ENCODE measurements at places on chromosomes 5 and 9.

DNA sequence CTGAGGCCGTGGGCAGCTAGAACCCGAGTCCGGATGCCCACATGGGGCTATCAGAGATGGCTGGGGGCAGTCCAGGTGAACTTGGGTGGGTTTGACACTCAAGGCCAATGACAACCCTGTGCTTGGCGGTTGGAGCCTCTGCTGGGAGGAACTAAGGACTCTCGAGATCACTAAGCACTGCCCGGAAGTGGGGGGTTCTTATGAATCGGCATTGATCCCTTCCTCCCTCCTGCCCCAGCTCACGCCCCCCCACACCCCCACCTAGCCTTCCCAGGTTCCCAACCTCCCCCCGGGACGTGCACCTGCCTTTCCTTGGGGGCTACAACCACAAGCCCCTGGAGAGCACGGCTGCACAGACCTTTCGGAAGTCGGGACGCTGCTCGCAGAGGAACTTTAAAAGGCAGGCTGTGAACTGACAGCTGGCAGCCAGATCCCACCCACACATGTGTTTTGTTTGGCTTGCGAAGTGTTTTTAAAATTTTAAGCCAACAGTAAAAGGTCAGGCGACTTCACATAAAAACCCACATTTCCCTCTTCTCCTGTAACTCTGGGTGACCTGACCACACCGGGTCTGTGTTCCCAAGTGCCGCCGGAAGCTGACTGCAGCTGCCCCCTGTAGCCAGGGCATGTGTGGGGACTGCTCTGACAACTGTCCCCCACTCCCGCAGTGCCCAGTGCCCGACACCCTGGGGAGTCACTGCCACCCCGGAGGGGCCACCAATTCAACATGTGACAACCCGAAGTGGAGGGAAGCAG, 5.1 kb upstream of the RALGDS start:
- peak; percentile 56 for DNase-seq

DNA sequence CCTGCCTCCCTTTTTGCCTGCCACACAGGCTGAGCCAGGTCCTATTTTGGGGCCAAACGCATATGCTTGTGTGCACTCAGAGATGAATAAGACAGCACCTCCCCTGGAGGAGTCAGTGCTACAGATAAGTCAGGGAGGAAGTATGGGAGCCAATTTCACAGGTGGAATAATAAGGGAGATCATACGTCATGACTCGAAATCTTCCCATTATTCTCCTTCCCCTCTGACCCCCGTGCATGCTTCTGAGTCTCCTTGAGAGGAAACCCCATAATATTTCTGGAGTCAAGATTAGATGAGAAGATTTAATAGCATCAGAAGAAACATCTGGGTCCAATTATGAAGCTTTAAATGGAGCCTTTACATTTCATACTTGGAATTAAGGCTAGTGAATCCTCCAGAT, 15.1 kb upstream of the ZCCHC7 start:
- DNase-seq: no peak

GRCh38 chr9:4566806-4567205, 76.5 kb downstream of the SLC1A1 start:
- DNase-seq: no peak

GRCh38 chr9:2655411-2655901, 33.9 kb downstream of the VLDLR start:
- no peak for DNase-seq

DNA sequence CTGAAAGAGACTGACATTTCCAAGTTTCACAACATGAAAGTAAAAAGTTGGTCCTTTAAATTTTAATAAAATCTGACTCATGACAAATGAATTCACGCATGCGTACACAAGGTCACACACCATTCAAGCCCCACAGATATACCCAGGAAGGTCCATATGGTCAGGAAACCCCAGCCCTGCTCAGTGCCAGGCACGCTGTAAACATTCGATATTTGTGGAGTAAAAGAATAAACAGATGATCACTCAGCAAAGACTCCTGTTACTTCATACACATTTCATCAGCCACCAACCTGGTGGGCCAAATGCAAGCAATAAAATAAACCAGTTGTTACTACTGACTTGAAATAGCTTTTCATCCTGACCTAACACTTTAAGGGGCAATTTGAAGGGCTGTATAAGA, 158.0 kb upstream of the RETREG1 start:
- DNase-seq: no peak

DNA sequence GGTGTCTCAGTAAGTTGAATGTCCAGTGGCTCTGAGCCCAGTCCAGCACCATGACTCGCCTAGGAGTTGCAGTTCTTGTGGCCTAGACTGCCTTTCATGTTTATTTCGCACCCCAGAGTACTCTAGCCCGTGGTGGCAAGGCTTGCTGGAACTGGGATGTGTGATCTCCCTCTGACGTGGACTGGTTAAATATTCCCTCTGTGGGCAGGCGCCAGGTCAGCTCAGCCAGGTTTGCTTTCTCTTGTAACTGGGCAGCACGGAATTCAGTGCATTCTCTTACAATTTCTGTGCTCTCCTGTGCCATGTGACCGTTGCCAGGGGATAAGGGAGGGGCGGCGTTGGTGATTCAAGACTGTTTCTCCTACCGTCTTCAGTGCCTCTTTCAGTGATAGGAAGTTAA, 270.8 kb downstream of the KDM4C start:
- no peak for DNase-seq

GRCh38 chr9:13690595-13690994, 411.1 kb upstream of the MPDZ start:
- no peak for DNase-seq

GRCh38 chr9:94222870-94223269, 36.2 kb upstream of the ZNF169 start:
- DNase-seq: no peak

GRCh38 chr5:12526113-12526512, 621.9 kb upstream of the CTNND2 start:
- no peak for DNase-seq

DNA sequence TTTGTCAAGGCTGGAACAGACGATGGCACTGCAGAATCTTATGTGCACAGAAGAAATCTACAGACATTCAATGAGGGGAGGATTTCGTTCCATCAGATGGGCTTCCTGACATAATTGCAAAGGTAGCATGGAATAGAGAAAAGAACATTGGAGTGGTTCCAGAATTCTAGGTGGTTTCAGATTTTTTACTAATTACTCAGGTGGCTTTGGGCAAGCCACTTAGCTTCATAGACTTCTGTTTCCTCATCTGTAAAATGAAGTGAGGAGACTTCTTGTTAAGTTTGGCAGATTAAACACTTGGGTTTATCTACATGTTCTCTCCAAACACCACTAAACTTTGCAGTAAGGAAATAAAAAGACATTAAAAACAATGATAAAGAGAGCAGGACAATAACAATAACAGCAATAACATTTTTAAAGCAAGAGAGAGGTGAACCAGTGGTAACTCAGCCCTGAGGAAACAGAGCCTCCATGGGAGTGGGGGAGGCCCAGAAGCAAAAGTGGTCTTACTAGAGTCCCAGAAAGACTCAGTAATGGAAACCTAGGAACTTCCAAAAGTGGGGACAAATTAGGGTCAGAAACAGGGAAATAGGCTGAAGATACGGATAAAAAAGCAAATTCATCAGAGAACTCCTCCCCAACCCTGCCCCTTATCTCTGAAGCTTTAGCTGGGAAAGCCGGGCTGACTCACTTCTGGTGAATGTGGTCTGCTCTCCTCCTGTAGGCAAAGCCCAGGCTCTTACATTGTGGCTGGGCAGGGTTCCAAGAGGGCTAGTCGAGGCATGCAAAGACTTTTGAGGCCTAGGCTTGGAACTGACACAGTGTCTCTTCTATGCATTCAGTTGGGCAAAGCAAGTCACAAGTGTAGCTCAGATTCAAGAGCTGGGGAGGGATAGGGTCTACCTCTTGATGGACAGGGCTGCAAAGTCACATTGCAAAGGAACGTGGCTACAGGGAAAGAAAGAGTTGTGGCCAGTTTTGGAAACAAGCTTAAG, 11.8 kb upstream of the ACTBL2 start:
- DNase-seq: no peak

DNA sequence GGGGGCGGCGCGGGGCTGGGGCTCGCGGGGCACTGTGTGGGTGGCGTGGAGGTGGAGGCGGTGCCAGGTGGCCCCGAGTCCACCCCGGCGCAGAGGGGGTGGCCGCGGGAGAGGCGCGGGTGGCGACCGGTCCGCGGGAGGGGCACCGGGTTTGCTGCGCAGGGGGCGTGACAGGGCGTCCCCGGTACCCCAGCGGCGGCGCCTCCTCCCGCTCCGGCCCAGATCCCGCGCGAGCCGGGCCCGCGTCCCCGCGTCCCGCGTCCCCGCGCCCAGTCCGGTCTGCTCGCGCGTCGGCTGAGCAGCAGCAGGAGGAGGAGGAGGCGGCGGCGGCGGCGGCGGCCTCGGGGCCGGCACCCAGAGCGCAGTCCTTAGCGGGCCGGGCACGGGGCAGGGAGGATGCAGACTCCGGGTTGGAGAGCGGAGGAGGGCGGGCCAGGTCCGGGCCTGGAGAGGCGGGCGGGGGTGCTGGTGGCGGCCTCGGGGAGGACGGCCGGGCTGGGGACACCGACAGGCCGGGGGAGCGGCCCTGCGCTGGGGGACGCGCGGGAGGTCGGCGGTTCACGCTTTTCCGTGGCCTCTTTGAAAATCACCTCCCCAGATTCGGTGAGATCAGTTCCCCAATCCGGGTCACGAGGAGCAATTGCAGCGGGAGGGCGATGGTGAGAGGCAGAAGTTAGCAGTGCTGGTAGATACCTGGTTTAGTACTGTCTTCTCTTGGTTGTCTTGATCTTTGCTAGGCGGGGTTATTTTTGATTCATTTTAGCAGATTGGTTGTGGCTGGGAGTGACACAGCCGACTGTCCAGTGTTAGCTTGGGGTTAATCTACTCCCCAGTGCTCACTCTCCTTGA, 1.7 kb downstream of the TRIO start:
- DNase-seq: peak; percentile 83

- DNase-seq: no peak
These were observed 518.1 kb upstream of the NUDT12 start for GRCh38 chr5:104080646-104081175.

GRCh38 chr5:32827981-32828380, 116.9 kb downstream of the NPR3 start:
- DNase-seq: no peak

GRCh38 chr5:58860680-58861079, 277.8 kb downstream of the RAB3C start:
- DNase-seq: no peak

- DNase-seq: no peak
These were observed 266.5 kb upstream of the ADAMTS16 start for GRCh38 chr5:4873652-4874051.

DNA sequence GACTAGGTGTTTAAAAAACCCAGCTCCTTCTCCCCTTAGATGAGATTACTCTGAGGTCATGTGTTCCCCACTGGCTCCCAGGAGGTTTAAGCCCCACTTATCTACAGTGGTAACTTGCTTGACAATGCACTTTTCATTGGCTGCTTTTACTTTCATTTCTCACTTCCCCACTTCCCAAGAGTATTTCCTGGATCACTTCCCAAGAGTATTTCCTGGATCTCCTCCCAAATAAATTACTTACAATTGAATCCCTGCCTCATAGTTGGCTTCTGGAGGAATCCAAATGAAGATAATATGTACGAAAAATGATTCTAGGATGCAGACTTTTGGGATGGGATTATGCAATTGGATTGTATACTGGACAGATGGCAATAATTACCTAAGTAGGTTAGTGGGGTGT, 47.1 kb upstream of the CHSY3 start:
- DNase-seq: no peak

DNA sequence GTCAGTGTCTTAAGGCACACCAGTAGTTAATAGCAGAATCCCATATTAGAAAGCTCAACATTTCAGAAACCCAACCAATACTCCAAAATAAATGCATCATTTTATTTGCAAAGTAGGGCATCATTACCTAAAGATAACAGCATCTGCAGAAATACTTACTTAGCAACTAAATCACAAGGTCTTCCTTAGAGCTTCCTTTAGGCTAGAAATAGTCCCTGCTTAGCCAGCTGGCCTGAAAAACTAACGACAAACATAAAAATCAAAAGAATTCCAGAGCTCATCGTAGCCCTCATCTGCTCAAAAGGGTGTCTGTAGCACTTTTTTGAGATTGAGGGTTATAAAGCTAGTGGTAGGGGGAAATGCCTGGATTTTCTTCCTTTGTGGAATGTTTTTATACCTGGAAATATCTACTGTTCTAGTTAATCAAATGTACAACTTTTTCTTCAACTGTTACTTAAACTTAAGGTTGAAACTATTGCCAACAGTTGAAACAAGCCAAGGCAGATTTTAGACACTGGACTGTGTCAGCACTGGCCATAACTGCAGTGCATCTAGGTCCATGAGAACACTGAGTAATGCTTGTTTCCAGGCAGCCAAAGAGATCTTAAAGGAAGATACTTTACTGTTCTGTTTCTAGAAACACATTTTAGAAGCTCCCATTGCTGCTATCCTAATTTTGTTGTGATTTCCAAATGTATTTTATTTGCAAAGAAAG, 129.4 kb upstream of the RASA1 start:
- DNase-seq: no peak

GRCh38 chr9:125851979-125852378, 104.8 kb downstream of the PBX3 start:
- no peak for DNase-seq

DNA sequence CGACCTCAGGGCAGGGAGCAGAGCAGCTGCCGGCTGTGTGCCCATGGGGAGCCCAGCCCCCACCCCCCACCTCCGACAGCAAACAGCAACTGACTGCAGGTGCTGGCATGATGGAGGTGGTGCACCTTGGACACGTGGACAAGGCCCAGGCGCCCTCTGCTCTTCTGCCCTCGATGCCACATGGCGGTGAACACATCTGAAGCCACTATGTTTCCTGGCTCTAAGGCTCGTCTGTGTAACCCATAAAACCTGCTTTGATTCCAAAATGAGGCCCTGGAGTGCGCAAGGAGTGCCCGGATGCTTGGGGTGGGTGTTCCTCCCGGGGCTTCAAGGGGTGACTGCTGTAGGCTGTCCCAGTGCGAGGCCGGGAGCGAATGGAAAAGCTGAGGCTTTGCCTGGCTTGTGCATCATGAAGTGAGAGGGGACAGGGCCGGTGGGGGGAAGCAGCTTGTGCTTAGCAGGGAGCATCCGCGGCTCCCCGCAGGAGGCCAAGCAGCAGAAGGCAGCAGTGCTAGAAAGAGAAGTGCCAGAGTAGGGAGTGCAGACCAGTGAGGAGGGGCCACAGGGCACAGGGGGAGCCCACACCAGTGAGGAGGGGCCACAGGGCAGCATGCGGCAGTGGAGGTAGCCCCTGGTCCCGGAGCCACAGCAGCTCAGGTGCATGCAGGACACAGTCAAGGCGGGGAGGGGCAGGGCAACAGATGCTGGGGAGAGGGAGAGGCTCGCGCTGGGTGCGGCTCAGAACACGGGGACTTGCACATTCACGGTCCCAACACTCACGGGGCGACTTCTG, 30.0 kb downstream of the NKD2 start:
- peak; percentile 10 for DNase-seq

Data from SK-N-SH (cell line).